ENCODE measurements at places on chromosomes 5 and 9.
A peak's percentile ranks its signal among the peaks of the same experiment; 100 is the strongest.

DNA sequence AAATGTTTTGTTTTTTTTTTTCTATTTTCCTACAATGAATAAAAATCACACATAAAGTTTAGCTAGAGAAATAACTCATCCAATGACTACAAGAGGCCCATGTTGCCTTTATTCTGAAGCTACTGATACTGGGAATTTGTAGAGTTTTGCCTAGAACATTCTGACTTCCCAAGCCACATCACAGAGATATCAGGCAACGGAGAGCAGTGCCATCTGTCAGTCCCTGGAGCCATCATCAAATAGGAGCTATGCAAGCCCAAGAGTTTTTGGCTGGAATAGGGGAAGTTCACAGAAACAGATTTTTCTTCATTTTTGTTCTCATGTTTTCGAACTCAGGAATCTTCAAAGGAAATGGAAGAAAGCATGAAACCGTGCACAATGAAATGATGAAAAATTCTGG lies 896.6 kb downstream of the TLE1 start:
- DNase-seq = no peak

GRCh38 chr5:8295141-8295540 lies 426.2 kb downstream of the MTRR start:
- no peak for DNase-seq

DNA sequence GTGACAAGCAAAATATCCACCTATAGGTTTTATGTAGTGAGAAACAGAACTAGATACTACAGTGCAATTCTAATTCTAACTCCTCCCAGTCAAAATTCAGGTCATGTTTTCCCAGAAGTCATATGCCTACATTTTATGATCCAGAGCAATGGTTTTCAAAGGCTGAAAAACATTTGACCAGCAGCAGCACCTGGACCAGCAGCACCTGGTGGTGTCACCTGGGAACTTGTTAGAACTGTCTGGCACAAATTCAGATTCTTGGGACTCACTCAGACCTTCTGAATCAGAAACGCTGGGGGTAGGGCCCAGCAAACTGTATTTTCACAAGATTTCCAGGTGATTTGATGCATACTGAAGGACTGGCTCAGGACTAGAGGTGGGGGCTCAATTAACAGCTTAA lies 367.7 kb upstream of the RFX3 start:
- no peak for DNase-seq

GRCh38 chr5:84227236-84227635 lies 157.4 kb downstream of the EDIL3 start:
- no peak for DNase-seq

- DNase-seq = no peak
Measured at GRCh38 chr5:179312557-179313235, 32.6 kb downstream of the ADAMTS2 start.

DNA sequence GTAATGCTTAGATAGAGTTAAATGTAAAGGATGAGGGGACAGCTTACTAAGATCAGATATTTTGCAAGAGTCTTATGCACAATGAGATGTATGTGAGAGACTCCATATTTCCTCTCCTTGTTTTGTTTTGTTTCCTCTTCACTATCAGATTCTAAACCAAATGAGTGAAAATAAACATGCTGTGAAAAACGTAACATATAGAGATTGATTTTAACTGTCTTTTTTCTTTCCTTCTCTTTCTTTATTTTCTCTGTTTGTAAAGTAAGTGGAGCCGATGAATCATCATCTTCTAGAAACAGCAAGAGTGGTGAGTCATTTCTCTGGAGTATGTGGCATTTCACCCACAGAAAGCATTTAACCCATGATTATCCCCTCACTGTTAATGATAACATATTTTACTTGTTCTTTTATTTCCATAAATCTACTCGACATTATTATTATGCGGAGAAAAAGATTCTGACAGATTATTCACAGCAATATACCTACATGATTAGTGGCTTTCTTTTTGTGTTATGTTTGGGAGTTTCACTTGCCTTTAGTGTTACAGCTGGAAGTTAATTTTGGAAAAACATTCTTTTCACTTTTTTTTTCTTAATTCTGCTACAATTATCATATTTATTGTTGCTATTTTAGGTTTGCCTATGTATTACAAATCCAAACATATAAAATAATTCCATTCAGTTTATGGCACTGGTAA lies 2.1 kb upstream of the ANXA1 start:
- DNase-seq = peak; percentile 85

GRCh38 chr5:113205323-113205722 lies 228.7 kb downstream of the DCP2 start:
- DNase-seq = no peak

DNA sequence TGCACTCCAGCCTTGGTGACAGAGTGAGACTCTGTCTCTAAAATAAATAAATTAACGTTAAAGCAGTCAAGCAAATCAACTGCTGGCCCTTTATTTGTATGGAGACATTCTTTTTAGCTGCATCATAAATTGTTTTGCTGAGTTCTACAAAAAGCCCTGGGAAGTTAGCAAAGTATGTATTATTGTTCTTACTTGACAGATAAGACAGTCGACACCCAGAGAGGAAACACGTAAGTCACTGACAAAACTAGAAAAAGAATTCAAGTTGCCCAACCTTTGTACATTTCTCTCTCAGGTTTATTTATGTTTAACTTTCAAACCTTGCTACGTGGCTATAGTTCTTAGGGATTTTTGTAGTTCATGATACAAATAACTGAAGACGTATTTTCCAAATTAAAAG lies 40.4 kb upstream of the MACIR start:
- DNase-seq = no peak

GRCh38 chr5:76641514-76642120 lies 18.4 kb upstream of the F2RL2 start:
- peak; percentile 83 for DNase-seq

GRCh38 chr5:147643142-147643541 lies 133.3 kb upstream of the DPYSL3 start:
- no peak for DNase-seq

GRCh38 chr5:139126711-139127111 lies 71.5 kb downstream of the SIL1 start:
- no peak for DNase-seq

GRCh38 chr5:68441309-68442073 lies 225.9 kb downstream of the PIK3R1 start:
- no peak for DNase-seq

DNA sequence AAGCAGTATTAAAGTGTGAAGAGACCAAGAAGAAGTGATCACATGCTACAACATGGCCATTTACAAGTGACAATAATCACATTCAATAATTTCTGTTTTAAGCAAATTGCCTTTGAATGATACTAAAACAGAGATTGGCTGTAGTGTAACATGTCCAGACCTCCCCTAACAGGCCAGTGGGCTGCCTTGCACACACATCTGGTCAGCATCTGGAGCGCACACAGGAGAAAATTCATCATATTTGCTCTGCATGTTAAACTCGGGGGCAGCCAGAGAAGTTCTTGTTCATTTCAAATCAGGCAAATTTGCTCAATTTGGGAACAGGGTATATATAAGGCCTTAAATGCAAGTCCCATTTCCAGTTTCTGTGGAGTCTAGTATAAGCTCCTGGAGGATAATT lies 111.1 kb upstream of the FBXL7 start:
- DNase-seq = no peak

DNA sequence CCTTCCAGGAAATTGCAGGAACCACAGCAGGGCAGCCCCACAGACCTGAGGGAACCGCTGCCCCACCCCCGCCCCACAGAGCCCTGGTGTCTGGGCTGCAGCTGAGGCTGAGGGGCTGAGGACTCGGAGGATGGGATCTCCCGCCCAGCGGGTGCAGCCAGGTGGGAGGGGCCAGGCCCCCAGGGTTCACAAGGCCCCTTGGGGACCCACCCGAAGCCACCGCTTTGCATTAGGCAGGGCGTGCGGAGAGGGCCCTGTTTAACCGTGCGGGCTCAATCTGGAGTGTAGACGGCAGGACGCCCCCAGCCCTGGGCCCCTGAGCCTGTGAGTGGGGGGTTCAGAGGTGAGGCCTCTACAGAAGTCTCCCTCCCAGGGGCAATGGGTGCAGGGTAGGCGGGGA lies 10.8 kb downstream of the NOTCH1 start:
- DNase-seq = no peak

DNA sequence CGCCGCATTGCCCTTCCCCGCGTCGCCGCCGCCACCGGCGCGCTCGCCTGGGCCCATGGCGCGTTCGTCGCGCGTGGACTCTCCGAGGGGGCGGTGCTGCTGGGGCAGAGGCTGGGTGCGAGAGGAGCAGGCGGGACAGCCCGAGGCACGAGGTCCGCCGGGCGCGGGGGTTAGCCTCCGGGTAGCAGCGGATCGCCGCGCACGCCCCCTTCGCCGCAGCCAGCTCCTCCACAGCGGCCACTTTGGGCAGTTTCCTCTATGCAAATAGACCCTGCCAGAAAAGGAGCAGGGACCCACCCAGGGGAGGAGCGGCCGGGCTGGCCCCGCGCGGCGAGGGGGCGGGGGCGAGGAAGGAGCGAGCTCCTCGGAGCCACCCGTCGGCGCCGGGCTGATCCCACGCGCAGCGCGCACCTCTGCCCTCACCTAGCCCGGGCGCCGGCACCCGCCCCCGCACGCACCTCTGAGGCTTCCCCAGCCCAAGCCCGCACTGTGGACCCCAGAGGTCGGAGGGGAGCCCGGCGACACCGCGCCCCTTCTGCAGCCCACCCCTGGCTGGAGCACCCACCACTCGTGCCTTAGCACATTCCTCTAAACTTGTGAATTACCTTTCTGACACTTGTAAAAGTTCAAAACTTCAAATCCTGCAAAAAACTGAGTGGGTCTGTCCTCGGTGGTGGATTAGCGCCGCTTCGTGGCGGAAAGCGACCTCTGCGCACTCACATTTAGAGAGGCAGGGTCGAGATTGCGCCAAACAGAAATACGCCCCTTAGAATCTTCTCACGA lies at the start of gene COL23A1:
TSS of gene COL23A1 (minus strand) at position 253 of the 783 bp plus-strand sequence.
- DNase-seq = peak; percentile 76

- DNase-seq = no peak
Measured at GRCh38 chr5:177369645-177370440, 12.1 kb downstream of the RGS14 start.

GRCh38 chr9:112308588-112308987 lies 24.8 kb downstream of the PTBP3 start:
- DNase-seq = no peak

GRCh38 chr5:128703322-128703721 lies 165.3 kb upstream of the FBN2 start:
- no peak for DNase-seq

Data from suppressor macrophage treated with lipopolysaccharide for 4 hours (primary cell).